WTC11 (cell line): ENCODE measurements at places on chromosomes 13 and 19.

DNA sequence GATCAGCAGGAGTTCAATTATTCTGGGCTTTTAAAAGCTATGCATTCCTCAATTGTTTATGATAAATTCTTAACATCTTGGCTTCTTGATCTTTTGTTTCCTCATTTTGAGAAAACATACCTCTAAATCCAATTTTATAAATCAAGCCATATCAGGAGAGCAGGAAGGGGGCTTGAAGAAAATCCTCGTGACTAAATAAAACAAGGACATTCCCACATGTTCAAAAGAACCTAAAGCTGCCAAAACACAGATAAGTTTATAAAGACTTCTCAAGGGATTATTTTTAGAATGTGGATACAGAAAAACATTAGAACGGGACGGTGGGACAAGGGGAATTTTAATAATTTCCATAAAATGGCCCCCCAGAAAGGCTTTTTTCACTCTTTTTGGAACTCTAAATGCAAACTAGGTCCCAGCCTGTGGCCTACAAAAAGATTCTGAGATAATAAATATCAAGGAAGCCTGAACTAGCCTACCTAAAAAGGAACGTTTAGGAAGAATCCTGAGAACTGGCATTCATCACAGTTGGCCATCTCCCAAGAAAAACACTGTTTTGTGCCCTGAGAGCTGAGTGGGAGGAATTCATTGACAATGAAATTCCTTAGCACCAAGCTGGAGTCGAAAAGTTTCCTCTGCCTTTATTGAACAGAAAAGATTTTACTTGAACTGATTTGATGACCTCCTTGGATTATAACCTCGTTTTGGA, 30.1 kb downstream of the ZAR1L start:
- DNase-seq = no peak

GRCh38 chr13:75326173-75327134, 155.5 kb downstream of the TBC1D4 start:
- no peak for DNase-seq

- no peak for DNase-seq
Measured at GRCh38 chr13:34419025-34419424, 523.0 kb upstream of the NBEA start.

DNA sequence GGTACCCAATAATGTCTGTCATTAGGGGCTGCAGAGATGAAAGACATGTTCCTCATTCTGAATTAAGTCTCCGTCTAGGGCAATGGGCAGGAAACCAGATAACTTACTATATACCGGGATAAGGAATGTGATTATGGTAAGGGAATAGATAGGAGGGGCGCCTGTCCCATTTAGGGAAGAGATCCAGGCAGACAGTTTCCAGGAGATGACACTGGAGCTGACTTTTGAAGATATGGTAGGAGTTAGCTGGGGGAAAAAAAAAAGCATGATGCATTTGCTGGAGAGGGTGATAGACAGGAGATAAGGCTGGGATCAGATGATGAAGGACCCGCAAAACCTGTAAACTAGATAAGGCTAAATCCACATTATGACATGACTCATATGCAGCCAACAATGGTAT, 340.7 kb downstream of the DCT start:
- DNase-seq = no peak

DNA sequence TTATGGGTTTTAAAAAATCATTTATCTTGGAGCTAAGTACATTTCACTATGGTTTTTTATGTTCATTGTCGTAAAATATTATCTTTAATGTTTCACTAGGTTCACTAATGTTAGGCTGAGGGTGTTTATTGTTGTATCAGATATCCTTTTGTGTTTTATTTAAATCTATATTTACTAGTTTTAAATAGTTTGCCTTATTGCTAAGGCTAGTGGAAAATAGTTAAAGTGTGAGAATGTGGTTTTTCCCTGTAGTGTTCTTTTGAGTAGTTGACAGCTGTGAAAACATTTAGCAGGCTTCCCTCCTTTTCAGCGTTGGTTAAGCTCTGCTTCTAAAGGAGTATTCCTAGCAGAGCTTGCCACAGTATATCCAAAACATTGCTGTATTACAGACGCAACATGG, 139.0 kb downstream of the TM9SF2 start:
- no peak for DNase-seq

DNA sequence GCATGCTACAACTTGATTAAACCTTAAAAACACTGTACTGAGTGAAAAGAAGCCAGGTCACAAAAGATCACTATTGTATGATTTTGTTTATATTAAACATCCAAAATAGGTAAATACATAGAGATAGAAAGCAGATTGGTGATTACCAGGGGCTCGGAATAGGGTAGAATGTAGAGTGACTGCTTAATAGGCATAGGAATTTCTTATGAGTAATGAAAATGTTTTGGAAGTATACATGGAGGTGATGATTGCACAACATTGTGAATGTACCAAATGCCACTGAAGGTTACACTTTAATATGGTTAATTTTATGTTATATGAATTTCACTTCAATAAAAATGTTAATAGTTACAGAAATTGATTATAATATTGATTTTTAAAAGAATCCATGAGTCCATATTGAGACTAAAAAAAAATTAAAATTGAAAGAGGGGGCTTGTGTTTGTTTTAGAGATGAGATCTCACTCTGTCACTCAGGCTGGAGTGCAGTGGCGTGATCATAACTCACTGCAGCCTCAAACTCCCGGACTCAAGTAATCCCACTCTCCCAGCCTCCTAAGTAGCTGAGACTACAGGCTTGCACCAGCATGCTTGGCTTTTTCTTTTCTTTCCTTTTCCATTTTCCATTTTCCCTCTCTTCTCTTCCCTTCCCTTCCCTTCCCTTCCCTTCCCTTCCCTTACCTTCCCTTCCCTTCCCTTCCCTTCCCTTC, 85.1 kb downstream of the FNDC3A start:
- no peak for DNase-seq
